ENCODE measurements at places on chromosomes 4 and X. TPM values are rescaled to one million over a fixed set of nuclear protein-coding genes. Genes with fewer than 3 reads are reported as not detected.

GRCh38 chr4:72846280-72847111, 223.0 kb downstream of the COX18 start:
- DNase-seq, result no peak

DNA sequence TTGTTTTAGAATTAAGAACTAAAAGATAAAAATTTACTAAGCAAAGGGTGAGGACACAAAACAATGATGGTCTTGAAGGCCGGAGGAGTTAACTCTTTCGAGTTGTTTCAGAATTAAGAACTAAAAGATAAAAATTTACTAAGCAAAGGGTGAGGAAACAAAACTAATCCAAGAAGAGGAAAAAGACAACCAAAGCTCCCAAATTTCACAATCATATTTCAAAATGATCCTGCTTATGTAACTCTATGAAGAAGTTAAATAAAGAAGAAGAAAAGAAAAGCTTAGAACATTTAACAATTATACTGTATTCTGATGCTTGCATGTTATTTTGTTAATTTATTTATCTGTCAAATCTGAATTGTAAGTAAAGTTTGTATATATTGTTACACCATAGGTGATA, 154.8 kb upstream of the SLIT2 start:
- H3K27ac ChIP-seq, result no peak overlapping the region
- no peak overlapping the region for H3K4me3 ChIP-seq
- no peak for DNase-seq
- H3K27me3 ChIP-seq, result no peaks in the 10 kb centered on the region

- DNase-seq, result no peak
- H3K36me3 ChIP-seq, result peaks cover 16% of the 10 kb centered on the region
- peak overlapping the region; percentile 98 for H3K27ac ChIP-seq
- peaks cover 49% of the 10 kb centered on the region for H3K4me1 ChIP-seq
- H3K4me3 ChIP-seq, result peak overlapping the region; percentile 95
Observed at GRCh38 chr4:145934434-145935047, 4.1 kb downstream of the ZNF827 start.

GRCh38 chr4:114025176-114025777, 45.8 kb upstream of the ARSJ start:
- H3K4me1 ChIP-seq, result no peaks in the 10 kb centered on the region
- no peaks in the 10 kb centered on the region for H3K36me3 ChIP-seq
- no peak overlapping the region for H3K4me3 ChIP-seq
- peaks cover 2% of the 10 kb centered on the region for H3K27me3 ChIP-seq
- H3K27ac ChIP-seq, result no peak overlapping the region

- H3K27me3 ChIP-seq, result peaks cover 48% of the 10 kb centered on the region
- H3K36me3 ChIP-seq, result peaks cover 4% of the 10 kb centered on the region
- peaks cover 12% of the 10 kb centered on the region for H3K4me1 ChIP-seq
- no peak overlapping the region for H3K27ac ChIP-seq
- DNase-seq, result no peak
- H3K4me3 ChIP-seq, result peak overlapping the region; percentile 60
Observed at GRCh38 chr4:82562564-82562854, 721 bp upstream of the TMEM150C start.

DNA sequence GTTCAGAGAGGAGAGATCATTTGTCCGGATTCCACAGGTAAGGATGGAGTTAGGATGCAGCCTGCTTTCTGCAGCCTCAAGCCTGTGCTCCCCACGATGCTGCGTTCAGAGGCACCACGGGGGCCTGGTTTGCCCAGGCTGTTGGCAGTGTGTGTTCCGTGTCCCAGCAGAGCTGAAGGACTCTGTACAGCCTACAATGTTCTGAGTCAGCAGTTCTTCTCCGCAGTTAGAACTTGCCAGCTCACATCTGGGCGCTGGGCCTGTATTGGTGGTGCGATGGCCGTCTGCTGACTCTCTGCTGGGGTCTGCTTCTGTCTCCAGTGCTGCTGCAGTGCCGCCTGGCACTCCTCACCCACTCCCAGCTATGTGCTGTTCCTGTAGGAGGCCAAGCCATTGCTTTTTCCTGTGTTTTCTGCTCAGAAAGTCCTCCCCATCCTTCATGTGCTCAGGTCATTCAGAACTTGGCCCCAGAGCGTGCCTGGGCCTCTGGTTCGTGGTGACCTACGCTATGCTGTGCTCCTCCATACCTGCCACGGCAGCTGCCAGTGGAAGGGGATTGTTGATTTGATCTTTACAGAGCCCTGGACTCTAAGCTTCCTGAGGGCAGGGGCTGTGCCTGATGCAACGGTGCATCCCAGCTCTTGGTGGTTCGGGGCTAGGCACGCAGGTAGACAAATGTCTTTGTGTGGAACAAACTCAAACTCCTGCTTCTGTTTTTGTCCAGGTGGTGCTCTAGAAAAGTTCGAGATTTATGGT, 42.6 kb upstream of the TADA2B start:
- no peak overlapping the region for H3K4me3 ChIP-seq
- H3K27me3 ChIP-seq, result no peaks in the 10 kb centered on the region
- no peak for DNase-seq
- peak overlapping the region; percentile 86 for H3K27ac ChIP-seq
- H3K36me3 ChIP-seq, result peaks cover 58% of the 10 kb centered on the region

- no peak overlapping the region for H3K4me3 ChIP-seq
- no peaks in the 10 kb centered on the region for H3K27me3 ChIP-seq
- H3K27ac ChIP-seq, result no peak overlapping the region
- H3K36me3 ChIP-seq, result peaks cover 23% of the 10 kb centered on the region
- peaks cover 14% of the 10 kb centered on the region for H3K4me1 ChIP-seq
Observed at GRCh38 chr4:123653236-123653635, 256.6 kb downstream of the SPRY1 start.

DNA sequence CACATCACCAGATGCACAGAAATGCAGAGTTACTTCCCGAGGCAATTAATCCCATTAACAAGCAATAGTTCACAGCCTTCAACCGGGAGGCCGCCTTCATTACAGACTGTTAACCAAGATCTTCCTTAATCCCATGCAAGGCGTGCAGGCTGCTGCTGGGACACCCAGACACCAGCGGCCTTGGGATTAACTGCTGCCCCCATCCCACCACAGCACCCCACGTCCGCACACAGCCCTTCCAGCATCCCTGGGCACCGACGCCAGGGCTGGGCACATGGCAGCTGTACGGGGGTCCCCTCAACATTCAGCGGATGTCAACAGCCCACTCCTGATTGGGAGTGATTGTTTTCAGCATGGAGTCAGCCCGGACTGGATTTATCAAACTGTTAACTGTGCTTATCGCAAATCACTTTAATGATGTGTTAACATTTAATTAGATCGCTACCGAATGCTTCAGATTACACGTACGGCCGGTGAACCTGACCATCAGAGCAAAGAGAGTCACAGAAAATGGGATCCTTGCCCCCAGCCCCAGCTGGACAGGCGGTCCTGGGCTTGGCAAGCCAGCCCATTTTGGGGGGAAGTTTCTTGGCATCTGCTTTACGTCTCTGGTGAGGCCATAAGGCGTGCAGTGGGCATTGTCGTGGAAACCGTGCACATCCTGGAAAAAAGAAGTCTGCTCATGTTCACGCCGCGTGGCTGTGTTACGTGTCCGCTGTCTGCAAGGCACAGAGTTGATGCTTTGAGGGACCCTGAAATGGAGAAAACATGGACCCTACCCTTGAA, 126.4 kb downstream of the HMX1 start:
- H3K4me1 ChIP-seq, result no peaks in the 10 kb centered on the region
- no peak overlapping the region for H3K4me3 ChIP-seq
- no peak overlapping the region for H3K27ac ChIP-seq

DNA sequence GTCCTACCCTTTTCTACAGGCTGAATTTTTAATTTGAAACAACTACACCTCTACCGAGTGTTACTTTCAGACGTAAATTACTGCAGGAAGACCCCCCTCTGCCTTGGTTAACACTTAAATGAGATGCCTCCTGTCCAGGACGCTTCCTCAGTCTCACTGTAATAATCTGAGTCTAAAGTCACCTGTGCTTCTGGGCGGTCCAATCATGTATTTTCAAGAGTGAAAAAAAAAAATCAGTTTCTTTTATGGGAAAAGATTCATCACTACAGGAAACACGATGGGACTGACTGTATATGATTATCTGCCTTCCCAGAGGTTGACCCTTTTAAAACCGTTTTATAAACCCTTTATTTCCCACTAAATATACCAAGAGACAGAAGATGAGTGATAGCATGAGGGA, 776 bp downstream of the RBM47 start:
- peaks cover 45% of the 10 kb centered on the region for H3K27me3 ChIP-seq
- no peaks in the 10 kb centered on the region for H3K36me3 ChIP-seq
- H3K4me3 ChIP-seq, result peak overlapping the region; percentile 71
- H3K27ac ChIP-seq, result no peak overlapping the region
- no peak for DNase-seq

GRCh38 chrX:66046612-66047235, 6.8 kb upstream of the VSIG4 start:
- H3K4me1 ChIP-seq, result peaks cover 28% of the 10 kb centered on the region
- no peak overlapping the region for H3K4me3 ChIP-seq
- peak; percentile 28 for DNase-seq
- no peaks in the 10 kb centered on the region for H3K27me3 ChIP-seq

DNA sequence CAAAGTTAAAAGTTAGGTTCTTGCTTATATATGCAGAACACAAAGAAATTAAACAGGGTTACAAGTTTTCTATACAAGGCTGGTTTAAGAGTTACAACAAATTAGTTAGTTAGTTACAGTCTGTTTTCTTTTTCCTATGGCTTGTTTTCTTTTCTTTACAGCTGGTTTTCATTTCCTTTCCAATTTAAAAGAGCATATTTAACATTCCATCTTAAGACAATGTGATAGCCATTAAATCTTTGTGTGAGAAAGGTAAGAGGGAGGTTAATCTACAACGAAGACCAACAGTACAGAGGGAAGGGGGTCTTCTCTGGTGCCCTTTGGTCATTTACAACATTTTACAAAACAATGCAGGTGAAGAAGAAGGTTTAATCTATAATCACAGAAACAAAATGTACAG, 290.6 kb downstream of the ZNF674 start:
- no peak for DNase-seq
- no peaks in the 10 kb centered on the region for H3K27me3 ChIP-seq
- no peak overlapping the region for H3K4me3 ChIP-seq
- no peak overlapping the region for H3K27ac ChIP-seq

- no peaks in the 10 kb centered on the region for H3K4me1 ChIP-seq
- H3K27ac ChIP-seq, result no peak overlapping the region
- H3K4me3 ChIP-seq, result no peak overlapping the region
- H3K36me3 ChIP-seq, result no peaks in the 10 kb centered on the region
Observed at GRCh38 chr4:133600008-133600407, 450.9 kb downstream of the PCDH10 start.

DNA sequence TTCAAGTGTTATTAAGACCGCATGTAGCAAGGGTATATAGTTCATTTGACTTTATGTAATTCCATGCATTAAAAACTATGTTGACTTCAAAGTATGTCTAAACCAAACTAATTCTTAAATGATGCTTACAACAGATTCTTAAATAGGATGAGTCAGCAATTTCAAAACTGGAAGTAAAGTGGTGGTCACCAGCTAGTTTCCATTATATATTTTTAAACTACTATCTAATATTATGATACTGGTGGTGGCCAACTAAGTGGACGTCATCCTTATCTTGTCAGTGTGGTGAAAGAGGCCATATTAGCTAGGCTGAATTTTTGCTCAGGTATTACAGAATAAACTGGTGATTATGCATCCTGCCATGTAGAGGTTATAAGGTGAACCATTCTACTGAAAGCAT, 1.2 kb downstream of the IL15 start:
- DNase-seq, result no peak
- peaks cover 21% of the 10 kb centered on the region for H3K27me3 ChIP-seq
- peaks cover 18% of the 10 kb centered on the region for H3K4me1 ChIP-seq
- no peaks in the 10 kb centered on the region for H3K36me3 ChIP-seq

- no peak for DNase-seq
- no peak overlapping the region for H3K27ac ChIP-seq
- no peaks in the 10 kb centered on the region for H3K4me1 ChIP-seq
- no peaks in the 10 kb centered on the region for H3K27me3 ChIP-seq
Observed at GRCh38 chr4:56181140-56181953, 205.9 kb downstream of the AASDH start.

DNA sequence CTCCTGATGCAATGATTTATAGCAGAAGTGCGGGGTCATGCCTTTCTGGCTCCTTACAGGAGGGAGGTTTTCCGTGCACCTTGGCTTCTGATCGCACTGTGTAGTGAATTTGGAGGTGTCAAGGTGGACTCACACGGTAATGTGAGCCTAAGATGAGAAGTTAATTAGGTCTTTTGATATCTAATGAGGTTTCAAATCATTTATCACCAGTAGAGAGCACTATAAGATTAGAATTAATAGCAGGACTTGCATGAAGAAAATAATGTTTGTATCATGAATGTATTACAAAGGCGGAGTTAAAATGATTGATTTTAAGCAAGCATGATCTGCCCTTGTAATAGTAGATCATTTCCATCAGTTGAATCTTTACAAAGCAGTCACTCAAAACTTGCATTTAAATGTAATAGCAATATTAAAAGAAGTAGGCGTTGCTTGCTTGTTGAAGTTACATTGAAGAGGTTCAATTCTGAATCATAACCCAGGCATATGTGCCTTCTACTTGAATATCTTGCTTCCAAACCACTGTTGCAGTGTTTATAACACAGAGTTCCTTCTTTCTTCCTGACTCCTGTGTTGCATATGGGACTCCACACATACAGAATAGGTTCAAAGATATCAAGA, 152.1 kb downstream of the FMR1NB start:
- H3K4me3 ChIP-seq, result no peak overlapping the region
- no peak for DNase-seq
- no peaks in the 10 kb centered on the region for H3K36me3 ChIP-seq
- no peaks in the 10 kb centered on the region for H3K4me1 ChIP-seq
- H3K27ac ChIP-seq, result no peak overlapping the region

DNA sequence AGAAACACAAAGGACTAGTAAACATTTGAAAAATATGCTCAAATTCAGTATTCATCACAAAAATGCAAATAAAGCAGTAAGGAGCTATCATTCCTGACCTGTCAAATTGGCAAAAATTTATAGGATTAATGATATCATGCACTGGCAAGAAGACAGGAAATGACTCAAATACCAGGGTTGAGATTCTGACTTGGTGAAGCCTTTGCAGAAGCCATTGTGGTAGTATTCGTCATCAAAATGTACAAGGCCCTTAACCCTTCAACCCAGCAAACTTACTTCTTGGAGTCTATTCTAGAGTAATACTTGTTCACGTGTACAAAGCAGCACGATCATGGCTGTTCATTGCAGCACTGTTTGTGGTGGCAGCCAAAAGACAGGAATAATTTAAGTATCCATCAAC, 132.4 kb downstream of the ENOX2 start:
- no peak overlapping the region for H3K4me3 ChIP-seq
- H3K36me3 ChIP-seq, result no peaks in the 10 kb centered on the region
- H3K27ac ChIP-seq, result no peak overlapping the region
- no peak for DNase-seq

DNA sequence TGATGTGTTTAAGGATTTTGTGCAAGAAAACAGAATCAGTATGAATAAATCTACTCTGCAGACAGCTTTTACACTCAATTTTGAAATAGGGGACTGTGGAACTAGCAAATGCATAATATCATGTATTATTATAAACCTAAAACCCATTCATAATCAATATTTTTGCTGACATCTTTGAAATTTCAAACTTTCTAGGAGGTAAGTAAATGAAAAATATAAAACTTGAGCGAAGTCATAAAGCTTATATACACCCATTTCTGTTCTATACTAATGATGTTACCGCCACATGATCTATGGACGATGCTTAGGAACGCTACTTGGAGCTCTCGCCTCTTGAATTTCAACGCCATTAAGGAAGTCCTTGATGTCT, 38.1 kb downstream of the ADGRA3 start:
- no peaks in the 10 kb centered on the region for H3K36me3 ChIP-seq
- H3K27me3 ChIP-seq, result no peaks in the 10 kb centered on the region
- H3K27ac ChIP-seq, result no peak overlapping the region
- H3K4me1 ChIP-seq, result peaks cover 10% of the 10 kb centered on the region
- DNase-seq, result no peak
- no peak overlapping the region for H3K4me3 ChIP-seq

The PAGE4 gene
- total RNA-seq, result not detected

The SSX7 gene
- not detected for total RNA-seq

The LYAR gene
- 37.7 TPM for total RNA-seq

The AKAP4 gene
- total RNA-seq, result not detected

The MAGEA8 gene
- not detected for total RNA-seq

Measured in activated CD8-positive, alpha-beta T cell treated with anti-CD3 and anti-CD28 coated beads, Interleukin-2, amount 10 ng/mL, durations not matched to agents 7 days and 5 days (primary cell).